ENCODE measurements at places on chromosomes 7 and 10. TPM values are rescaled to one million over a fixed set of nuclear protein-coding genes. Genes with fewer than 3 reads are reported as not detected.

- no peak for DNase-seq
Observed at GRCh38 chr10:55822096-55822495, 539.0 kb downstream of the ZWINT start.

DNA sequence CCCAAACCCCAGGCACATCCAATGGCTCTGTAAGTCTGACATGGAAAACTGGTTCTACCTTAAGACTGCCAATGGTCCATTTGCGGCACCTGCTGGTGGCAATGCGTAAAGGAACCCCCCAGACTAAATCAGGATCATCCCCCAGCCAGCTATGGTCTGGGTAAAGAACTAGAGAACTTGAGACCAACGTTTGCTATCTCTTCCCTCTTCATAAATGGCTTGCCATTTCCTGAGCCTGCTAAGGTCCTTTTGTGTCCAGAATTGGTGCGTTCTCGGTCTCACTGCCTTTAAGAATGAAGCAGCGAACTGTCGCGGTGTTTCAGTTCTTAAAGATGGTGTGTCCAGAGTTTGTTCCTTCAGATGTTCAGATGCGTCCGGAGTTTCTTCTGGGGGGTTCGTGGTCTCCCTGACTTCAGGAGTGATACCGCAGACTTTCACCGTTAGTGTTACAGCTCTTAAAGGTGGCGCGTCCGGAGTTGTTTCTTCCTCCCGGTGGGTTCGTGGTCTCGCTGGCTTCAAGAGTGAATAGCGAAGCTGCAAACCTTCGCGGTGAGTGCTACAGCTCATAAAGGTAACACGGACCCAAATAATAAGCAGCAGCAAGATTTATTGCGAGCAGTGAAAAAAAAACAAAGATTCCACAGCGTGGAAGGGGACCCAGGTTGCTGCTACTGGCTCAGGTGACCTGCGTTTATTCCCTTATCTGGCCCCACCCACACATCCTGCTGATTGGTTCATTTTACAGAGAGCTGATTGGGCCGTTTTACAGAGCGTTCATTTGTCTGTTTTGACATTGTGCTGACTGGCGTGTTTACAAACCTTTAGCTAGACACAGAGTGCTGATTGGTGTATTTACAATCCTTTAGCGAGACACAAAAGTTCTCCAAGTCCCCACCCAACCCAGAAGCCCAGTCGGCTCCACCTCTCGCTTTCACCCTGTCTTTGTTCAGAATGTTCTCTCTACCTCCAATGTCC is 95.4 kb downstream of the ELMO1 start:
- DNase-seq: no peak

- DNase-seq: peak; percentile 73
Observed at GRCh38 chr10:80924063-80924952, 386.6 kb downstream of the SH2D4B start.

DNA sequence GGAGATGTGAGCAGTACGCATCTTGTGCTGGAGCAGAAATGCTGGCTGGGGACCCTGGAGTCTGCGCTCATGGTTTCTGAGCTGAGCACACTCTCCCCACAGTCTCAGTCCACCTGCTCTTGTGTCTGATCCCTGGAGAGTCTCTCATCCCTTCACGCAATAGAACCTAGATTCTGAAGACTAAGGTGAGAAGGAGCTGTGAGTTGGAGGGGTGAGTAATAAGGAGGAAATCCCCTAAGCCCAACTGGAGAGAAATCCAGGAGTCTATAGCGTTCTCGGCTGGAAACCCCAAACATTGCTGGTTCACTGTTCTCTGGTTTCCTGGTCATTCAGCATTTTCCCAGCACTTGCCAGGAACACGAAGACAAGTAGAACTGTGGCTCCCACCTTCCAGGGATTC is 68.3 kb upstream of the SMNDC1 start:
- DNase-seq: no peak

DNA sequence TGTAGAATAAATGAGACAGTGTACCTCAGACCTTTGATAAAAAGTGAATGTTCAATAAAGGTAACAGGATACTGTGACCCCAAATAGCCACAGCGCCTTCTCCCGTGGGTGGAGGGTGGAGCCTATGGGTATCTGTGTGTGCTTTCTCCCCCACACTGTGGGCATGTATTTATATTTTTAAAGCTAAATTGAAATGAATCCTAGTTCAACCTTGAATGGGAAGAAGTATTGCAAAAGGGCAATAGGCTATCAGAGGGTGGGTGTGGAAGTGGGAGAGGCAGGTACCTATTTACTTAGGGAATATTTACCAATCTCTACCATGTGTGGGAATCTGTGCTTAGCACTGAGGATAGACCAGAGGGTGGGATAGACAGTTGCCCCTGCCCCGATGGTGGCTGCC is 68.9 kb downstream of the PFKFB3 start:
- DNase-seq: no peak

GRCh38 chr7:2715341-2716231 is 27.6 kb downstream of the AMZ1 start:
- no peak for DNase-seq

DNA sequence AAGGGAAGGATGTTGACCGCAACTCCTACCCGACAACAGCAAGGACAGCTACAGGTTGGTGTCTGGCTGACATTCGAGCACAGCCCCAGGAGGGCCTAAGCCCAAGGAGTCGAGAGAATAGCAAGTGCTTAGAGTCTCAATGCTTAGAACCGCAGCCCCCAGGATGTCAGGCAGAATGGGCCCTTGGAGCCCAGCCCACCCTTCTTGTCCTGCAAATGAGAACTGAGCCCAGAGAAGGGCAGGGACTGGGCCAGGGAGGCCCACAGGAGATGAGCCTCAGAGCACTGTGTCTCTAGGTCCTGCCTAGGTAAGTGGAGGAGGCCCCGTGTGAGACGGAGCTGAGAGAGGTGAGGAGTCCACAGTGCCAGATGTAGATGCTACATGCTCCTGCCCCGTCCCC is 173.3 kb upstream of the ZMIZ1 start:
- no peak for DNase-seq

GRCh38 chr10:128843972-128844371 is 623.1 kb upstream of the MGMT start:
- no peak for DNase-seq

DNA sequence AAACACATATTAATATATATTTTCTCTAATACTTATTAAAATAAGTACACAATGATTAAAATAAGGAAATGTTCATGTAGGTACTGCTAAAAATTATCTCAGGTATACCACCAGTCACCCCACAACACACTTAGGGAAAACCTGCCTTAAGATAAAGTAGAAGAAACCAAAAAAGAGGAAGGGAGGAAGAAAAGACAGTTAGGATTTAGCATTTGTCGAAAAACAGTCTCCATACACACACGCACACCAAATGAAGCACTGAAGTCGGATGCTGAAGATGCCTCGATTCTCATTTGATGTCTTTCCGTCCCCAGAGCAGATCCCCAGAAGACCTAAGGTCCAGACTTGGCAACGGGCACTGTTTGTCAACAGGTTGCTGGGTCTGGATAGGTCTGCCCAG is 30.0 kb upstream of the ARID5B start:
- DNase-seq: no peak

GRCh38 chr7:129433847-129434674 is at the start of gene STRIP2:
Gene STRIP2 (plus strand): TSS chr7:129434432. CDS start chr7:129434473, 41 bp downstream.
- peak; percentile 94 for DNase-seq

DNA sequence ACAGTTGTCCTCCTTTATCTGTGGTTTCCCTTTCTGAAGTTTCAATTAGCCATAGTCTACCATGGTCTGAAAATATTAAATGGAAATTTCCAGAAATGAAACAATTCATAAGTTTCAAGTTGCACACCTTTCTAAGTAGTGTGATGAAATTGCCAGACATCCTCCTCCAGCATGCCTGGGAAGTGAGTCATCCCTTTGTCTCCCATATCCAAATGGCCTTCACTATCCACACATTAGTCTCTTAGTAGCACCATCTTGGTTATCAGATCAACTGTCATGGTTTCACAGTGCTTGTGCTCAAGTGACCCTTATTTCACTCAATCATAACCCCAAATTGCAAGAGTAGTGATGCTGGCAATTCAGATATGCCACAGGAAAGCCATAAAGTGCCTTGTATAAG is 83.4 kb upstream of the PPP1R9A start:
- no peak for DNase-seq

DNA sequence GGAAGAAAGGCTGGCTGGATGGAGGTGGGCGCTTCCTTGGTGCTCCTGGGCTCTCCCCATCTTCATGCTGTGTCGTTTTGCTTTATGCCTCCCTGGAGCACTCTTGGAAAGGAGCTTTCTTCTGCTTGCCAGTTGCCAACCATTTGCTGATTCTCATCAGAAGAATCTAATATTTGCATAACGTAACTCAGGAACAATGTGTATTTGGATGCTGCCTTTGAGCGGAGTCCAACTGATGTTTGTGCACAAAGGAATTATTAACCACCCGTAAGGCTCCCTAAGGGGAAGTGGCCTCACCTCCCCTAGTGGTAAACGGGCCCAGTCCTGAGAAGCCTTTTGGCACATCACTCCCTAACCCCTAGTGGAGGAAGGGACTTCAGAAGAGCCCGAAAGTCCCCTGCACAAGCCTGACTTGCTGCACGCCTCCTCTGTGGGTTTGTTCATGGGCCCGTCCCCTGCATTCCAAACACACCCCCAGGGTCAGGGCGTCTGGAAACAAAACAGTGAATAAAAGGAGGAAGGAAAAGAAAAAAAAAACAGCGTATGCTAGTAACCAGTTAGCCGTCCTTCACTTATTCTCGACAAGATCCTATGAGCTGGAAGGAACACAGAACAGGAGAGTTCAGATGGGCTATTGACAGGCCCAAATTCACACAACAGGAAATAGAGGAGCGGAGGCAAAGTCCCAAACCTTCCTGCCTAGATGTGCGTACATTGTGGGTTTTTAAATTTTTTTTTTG is 602.2 kb downstream of the LRMDA start:
- no peak for DNase-seq

DNA sequence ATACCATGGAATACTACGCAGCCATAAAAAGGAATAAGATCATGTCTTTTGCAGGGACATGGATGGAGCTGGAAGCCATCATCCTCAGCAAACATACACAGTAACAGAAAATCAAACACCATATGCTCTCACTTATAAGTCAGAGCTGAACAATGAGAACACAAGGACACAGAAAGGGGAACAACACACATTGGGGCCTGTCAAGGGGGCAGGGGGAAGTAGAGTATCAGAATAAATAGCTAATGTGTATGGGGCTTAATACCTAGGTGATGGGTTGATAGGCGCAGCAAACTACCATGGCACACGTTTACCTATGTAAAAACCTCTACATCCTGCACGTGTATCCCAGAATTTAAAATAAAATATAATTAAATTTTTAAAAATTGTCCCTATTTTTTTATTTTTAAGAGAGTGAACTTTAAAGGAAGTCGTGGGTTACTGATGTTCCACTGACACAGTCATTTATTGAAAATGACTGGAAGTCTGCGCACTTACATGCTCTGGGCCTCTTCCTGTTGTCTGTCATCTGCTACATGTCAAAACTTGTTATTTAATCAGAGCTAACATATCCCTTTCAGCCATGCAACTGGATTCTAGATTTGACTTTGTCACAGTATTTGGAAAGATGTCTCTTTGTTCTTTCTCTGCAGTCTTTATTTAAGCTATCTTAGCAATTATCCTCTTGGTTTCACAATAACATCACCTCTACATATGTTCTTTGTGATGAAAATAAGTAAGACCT is 73.7 kb upstream of the ABCB5 start:
- no peak for DNase-seq

GRCh38 chr7:136971776-136972175 is 103.3 kb downstream of the CHRM2 start:
- no peak for DNase-seq

- peak; percentile 54 for DNase-seq
Observed at GRCh38 chr7:138460649-138461607, 869 bp downstream of the TRIM24 start.

- DNase-seq: no peak
Observed at GRCh38 chr10:86104611-86105145, 261.9 kb downstream of the GRID1 start.

GRCh38 chr10:102450374-102451104 is 804 bp downstream of the C10orf95 start:
- peak; percentile 56 for DNase-seq

DNA sequence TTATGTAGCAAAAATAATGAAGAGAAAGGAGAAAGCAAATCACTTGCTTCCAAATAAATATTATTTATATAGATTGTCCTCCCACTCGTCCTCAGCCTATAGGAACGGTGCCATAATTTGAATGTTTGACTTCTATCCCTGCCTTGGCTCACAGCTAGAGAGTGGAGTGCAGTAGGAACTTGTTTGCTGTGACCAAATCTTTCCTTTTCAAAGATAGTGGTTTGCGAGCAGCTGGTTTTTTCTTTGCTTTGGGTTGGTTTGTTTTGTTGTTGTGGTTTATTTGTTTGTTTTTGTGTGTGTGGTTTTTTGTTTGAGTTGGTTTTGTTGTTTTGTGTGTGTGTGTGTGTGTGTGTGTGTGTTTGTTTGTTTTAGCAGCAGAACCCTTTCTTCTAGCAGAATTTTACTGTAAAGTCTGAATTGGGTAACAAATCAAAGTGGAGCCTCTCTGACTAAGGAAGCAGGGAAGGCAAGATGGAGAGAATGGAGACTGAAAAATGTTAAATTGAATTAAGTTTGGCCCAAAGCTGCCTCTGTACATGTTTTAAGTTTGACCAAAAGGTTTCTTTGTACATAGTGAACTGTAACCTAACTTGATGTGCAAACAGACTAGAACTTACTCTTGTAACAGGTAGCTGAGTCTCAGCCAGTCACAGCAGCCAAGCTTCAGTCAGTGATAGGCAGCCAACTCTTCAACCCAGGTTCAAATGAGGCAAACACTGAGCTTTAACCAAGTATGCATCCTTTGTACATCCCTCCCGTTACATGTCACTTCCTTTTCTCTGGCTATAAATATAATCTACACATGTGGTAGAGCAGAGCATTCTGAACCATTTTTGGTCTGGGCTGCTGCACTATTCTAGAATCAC is 149.5 kb upstream of the LRGUK start:
- DNase-seq: no peak

- no peak for DNase-seq
Observed at GRCh38 chr10:91711885-91712680, 79.2 kb upstream of the PPP1R3C start.

GRCh38 chr7:44110719-44111635 is 6.8 kb downstream of the AEBP1 start:
- DNase-seq: no peak

- DNase-seq: no peak
Observed at GRCh38 chr10:722281-723060, 33.0 kb upstream of the DIP2C start.

DNA sequence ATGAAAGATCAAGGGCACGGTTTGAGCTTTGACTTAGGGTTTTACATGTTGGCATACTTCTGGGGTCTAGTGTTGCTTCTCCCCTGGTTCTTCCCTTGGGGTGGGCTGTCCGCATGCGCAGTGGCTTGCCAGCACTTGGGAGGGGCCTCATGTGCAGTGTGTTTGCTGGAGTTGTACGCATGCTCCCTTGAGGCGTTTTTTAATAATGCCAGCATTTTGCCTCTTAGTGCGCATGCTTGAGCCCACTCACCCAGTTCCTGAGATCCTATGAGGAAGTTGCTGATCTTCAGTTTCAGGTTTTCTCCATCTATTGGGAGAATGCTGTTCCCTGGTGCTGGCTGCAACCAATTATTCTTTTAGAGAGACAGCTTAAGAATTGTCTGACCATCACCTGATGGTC is 113.4 kb upstream of the GPR141 start:
- DNase-seq: no peak

- no peak for DNase-seq
Observed at GRCh38 chr10:78473006-78473405, 439.3 kb downstream of the RPS24 start.

The C10orf143 gene
- total RNA-seq: 2.7 TPM

The EVX1 gene
- 0.80 TPM for total RNA-seq

The NODAL gene
- not detected for total RNA-seq

The MAT1A gene
- total RNA-seq: 0.11 TPM

The GPER1 gene
- total RNA-seq: 0.91 TPM

The UPK3B gene
- not detected for total RNA-seq

The GSDME gene
- 18.9 TPM for total RNA-seq

The SPDYE1 gene
- total RNA-seq: not detected

The SLC16A9 gene
- 23.1 TPM for total RNA-seq

The OR2A25 gene
- total RNA-seq: not detected

Data from neural crest cell (in vitro differentiated cells).